ENCODE measurements at places on chromosomes 12 and 14.

- peak; percentile 86 for DNase-seq
These were observed at the start of gene TMEM179 for GRCh38 chr14:104604458-104605449. TSS of gene TMEM179 (minus strand) at chr14:104604772. CDS start at chr14:104604741, 31 bp downstream.

DNA sequence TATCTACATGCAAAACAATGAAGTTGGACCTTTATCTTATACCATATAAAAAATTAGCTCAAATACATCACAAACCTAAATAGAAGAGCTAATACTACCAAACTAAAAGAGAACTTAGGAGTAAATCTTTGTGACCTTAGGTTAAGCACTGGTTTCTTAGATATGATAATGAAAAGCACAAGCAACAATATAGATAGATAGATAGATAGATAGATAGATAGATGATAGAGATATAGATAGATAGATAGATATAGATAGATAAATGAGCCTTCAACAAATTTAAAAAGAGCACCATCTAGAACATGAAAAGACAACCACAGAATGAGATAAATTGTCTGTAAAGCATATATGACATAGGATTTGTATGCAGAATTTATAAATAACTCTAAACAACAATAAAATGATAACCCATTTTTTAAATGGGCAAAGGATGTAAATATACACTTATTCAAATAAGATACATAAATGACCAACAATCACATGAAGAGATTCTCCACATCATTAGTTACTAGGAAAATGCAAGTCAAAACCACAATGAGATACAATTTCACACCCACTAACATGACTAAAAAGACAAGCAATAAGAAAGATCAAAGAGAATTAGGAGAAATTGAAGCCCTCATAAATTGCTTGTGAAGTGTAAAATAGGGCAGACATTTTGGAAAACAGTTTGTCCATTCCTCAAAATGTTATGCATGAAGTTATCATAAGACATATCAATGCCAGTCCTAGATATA lies 293.7 kb downstream of the BTG1 start:
- DNase-seq: no peak

DNA sequence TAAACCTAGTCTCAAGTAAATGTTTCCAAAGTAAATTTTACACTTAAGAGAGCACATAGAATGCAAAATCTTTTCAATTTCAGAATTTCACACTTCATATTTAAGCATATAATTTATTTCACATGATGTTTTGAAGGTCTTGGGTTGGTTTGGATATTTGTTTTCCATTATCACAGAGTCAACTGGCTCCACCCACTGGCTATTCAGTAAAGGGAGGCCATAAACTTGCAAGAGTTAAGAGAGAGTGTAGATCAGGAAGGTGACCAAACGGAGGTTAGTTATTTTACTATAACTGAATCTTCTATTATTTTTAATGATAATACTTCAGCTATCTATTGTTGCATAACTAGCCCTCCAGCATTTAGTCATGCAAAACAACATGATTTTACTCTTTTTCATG lies 6.2 kb upstream of the CPNE8 start:
- no peak for DNase-seq

DNA sequence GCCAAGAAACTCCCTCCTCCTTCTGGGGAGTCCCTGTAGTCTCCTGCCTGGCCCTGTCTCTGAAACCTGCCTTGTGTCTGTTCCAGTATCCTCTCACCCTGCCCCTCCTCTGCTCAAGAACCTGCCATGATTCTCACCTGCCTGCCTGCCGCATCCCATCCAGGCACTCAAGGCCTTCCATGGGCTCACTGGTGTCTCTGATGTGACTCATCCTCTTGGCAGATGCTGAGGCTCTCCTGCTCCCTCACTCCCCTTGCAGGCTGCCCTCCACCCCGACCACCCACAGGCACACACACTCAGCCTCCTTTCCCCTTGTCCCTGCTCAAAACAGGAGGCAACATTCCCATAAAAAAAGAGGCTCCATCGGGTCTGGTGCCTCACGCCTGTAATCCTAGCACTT lies 5.8 kb upstream of the BEGAIN start:
- DNase-seq: peak; percentile 1

- DNase-seq: no peak
These were observed 28.2 kb downstream of the TRAF3 start for GRCh38 chr14:102805371-102805891.

GRCh38 chr12:121495746-121496145 lies 85.1 kb downstream of the KDM2B start:
- no peak for DNase-seq

Measured in retina (tissue), 1 donor.